Activated T-helper 1 cell treated with Interleukin-2 at 50 U/mL for 16 hours (primary cell): ENCODE measurements at places on chromosomes 1 and 21.

DNA sequence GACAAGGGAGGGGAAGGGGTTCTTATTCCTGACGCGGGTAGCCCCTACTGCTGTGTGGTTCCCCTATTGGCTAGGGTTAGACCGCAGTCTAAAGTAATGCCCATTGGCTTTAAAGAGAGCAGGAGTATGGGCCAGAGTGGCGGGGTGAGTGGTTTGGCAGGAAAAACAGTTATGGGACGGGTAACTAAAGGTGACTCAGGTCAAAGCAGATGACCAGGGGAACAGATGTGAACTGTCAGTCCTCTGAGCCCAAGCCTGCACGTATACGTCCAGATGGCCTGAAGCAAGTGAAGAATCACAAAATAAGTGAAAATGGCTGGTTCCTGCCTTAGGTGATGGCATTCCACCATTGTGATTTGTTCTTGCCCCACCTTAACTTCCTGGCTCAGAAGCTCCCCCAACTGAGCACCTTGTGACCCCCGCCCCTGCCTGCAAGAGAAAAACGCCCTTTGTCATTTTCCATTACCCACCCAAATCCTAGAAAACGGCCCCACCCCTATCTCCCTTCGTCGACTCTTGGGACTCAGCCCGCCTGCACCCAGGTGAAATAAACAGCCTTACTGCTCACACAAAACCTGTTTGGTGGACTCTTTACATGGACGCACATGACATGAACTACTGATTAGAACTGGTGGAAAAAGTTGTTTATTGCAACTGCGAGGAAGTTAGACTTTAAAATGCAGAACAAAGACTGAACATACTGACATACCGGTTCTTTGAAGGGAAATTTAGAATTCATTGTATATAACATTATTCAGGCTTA is 758 bp upstream of the ATAD3B start:
- DNase-seq = no peak

DNA sequence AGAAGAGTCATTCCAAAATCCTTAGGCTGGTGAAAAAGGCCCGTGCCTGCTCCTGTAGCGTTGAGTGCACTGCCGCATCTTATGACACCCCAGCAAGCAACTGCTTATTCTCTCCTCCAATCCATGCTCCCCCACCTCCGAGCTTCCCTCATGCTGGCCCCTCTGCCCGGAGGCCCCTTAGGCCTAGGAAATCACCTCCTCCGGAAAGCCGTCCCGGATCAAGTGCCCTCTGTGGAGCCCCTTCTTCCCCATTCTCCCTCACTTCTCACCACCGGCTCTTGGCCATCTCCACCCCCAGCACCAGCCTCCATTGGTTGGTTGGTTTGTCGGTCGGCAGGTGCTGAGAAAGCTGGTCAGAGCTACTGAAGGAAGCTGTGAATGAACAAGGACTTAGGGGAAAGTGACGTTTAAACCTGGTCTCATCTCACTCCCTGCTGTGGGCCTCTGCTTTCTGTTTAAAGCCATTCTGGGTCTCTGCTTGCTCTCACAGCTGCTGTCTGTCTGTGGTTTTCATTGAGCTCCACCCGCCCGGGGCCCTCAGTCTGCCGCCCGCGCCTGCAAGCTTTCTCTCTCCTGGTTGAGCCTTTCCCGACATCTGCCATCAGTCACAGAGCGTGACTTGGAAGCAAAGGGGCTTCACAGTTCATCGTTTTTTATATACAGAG is 122.2 kb downstream of the KCNN3 start:
- no peak for DNase-seq

- no peak for DNase-seq
Observed at GRCh38 chr1:163844459-163844858, 522.7 kb downstream of the NUF2 start.

GRCh38 chr1:46455951-46456350 is 33.7 kb upstream of the DMBX1 start:
- DNase-seq = no peak

- DNase-seq = no peak
Observed at GRCh38 chr21:39774227-39774626, 29.2 kb downstream of the IGSF5 start.

DNA sequence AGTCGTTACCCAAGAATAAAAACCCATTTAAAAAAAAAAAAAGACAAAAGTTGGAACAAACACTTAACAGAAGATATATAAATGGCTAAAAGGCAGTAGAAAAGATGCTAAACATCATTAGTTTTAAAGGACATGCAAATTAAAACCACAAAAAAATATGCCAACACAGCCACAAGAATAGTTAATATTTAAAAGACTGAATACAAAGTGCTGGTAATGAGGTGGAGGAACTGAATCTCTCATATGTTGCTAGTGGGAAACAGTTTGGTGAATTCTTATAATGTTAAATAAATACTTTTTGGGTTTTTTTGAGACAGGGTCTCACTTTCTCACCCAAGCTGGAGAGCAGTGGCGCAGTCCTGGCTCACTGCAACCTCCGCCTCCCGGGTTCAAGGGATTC is 10.0 kb downstream of the LRRC40 start:
- DNase-seq = no peak

- DNase-seq = no peak
Observed at GRCh38 chr1:45802343-45803298, 791 bp upstream of the MAST2 start.

- no peak for DNase-seq
Observed at GRCh38 chr1:51675177-51675780, 58.4 kb downstream of the OSBPL9 start.

- no peak for DNase-seq
Observed at GRCh38 chr1:67227196-67227595, 60.9 kb downstream of the IL23R start.

DNA sequence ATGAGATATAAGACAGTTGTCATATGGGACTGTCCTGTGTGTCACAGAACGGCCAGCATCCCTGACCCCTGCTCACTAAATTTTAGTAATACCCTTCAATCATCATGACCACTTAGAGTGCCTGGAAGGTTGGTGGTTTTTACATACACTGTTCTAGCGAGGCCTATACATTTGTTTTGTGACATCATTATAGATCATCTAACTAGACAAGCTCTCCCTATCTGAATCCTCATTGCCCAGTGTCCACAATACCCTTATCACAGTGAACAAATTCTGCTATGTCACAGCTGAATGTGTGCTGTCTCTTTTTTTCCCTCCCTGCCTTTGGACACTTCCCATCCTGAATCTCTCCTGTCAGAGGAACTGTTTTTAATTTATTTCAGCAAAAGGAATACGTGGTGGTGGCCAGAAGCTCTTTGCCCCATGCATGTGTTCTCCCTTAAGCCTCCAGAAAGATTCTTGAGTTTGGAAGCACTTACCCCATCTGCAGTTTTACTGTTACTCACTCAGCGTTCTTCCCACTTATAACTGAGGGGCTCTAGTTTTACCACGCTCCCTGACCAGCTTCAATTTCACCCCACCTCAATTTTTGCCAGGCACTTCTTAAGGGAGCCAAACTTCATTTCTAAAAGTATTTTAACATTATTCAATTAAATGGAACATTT is 70.3 kb downstream of the OLFML2B start:
- no peak for DNase-seq

GRCh38 chr1:221708987-221709386 is 32.9 kb downstream of the DUSP10 start:
- DNase-seq = no peak

- DNase-seq = no peak
Observed at GRCh38 chr1:224734261-224734935, 118.3 kb downstream of the CNIH3 start.

GRCh38 chr1:57281324-57281723 is 142.5 kb downstream of the DAB1 start:
- no peak for DNase-seq
